ENCODE measurements at places on chromosomes 7 and 10. TPM values are rescaled to one million over a fixed set of nuclear protein-coding genes. Genes with fewer than 3 reads are reported as not detected.

The LMOD2 gene
- not detected for total RNA-seq

The SH2B2 gene
- total RNA-seq, result 3.6 TPM

The CTAGE4 gene
- not detected for total RNA-seq

The AOC1 gene
- not detected for total RNA-seq

The CYP3A4 gene
- not detected for total RNA-seq

The MALRD1 gene
- not detected for total RNA-seq

The GRID1 gene
- total RNA-seq, result 0.42 TPM

The CXCL12 gene
- not detected for total RNA-seq

The GIMAP7 gene
- total RNA-seq, result not detected

The SEC23IP gene
- 53.1 TPM for total RNA-seq
